ENCODE measurements at places on chromosomes 16 and 17. TPM values are rescaled to one million over a fixed set of nuclear protein-coding genes. Genes with fewer than 3 reads are reported as not detected.
A peak's percentile ranks its signal among the peaks of the same experiment; 100 is the strongest.

CDC6 gene
- total RNA-seq, result 57.6 TPM

DCTPP1 gene
- total RNA-seq, result 47.1 TPM

DNA sequence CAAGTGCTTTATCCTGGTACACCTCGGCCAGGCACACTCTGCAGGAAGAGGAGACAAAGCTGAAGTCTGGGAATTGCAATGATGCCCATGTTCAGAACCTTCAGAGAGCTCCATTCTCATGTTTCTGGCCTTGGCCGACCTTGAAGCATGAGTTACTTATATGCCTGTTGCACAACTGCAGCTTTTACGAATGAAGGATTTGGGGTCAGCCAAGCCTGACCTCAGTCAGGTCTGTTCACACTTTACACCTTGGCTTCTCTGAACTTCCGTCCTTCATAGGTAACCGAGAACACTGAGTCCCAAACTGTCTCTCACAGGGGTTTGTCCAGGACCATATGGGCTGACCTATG is 66.7 kb downstream of the GTF3C1 start:
- no peak for DNase-seq

GRCh38 chr17:39927929-39928857 is 661 bp downstream of the LRRC3C start:
- DNase-seq, result no peak

DNA sequence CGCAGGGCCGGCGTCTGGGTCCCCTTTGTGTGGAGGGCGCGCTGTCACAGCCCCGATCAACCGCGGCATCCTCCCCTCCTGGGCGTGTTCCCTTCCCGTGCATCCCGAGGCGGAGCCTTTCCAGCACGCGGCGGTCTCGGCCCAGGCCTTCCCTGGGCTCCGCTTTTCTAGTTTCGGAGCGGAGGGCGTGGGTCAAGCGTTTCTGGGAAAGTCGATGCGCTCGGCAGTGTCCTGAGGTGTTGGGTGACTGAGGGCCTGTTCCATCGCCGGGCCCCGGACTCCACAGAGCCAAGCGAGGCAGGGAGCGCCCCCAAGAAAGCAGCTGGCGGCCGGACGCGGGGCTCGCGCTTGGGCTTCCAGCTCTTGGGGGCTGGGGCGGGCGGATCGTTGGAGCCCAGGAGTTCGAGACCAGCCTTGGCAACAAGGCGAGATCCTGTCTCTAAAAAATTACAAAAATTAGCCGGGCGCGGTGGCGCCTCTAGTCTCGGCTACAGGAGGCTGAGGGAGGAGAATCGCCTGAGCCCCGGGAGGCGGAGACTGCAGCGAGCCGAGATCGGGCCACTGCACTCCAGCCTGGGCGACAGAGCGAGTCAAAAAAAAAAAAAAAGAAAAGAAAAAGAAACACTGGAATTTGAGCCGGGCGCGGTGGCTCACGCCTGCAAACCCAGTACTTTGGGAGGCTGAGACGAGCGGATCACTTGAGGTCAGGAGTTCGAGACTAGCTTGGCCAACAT is 806 bp downstream of the IFT140 start:
- no peak for DNase-seq

GRCh38 chr16:85571563-85571812 is 41.6 kb upstream of the GSE1 start:
- no peak for DNase-seq

GRCh38 chr16:58435779-58436178 is 43.5 kb downstream of the GINS3 start:
- DNase-seq, result no peak

- no peak for DNase-seq
Observed at GRCh38 chr16:84853534-84853933, 33.7 kb downstream of the CRISPLD2 start.

GRCh38 chr16:3861808-3862451 is 18.6 kb downstream of the CREBBP start:
- peak; percentile 76 for DNase-seq

- DNase-seq, result no peak
Observed at GRCh38 chr16:31214708-31215286, 878 bp downstream of the TRIM72 start.
